ENCODE measurements at places on chromosomes 5 and 9. TPM values are rescaled to one million over a fixed set of nuclear protein-coding genes. Genes with fewer than 3 reads are reported as not detected.

The FBP1 gene
- total RNA-seq, result not detected

The AHRR gene
- total RNA-seq, result 28.8 TPM

The ZNF300 gene
- 4.9 TPM for total RNA-seq

The CD180 gene
- not detected for total RNA-seq

The SV2C gene
- under 0.01 TPM for total RNA-seq

The MVB12B gene
- 1.8 TPM for total RNA-seq

The GLIPR2 gene
- total RNA-seq, result 17.2 TPM

The KCNMB1 gene
- 1.3 TPM for total RNA-seq

The PTGS1 gene
- 138 TPM for total RNA-seq
